Neural crest cell (in vitro differentiated cells): ENCODE measurements at places on chromosomes 7 and 10. TPM values are rescaled to one million over a fixed set of nuclear protein-coding genes. Genes with fewer than 3 reads are reported as not detected.
A peak's percentile ranks its signal among the peaks of the same experiment; 100 is the strongest.

DNA sequence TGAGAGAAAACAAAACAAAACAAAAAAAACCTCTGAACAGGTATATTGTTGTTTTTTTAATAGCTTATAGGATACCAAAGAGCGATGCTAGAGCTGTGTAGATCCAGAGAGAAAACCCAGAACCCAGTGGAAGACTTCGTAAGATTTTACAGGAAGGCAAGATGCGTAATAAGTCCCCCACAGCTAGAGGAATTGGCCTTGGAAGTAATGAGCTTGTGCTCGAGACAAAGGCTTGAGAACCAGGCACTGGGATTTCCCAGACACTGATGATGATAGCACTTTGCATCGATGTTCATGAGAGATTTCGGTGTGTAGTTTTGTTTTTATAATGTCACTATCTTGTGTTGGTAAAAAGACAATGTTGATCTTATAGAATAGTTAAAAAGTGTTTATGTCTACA is 821.5 kb upstream of the IGFBP3 start:
- no peak overlapping the region for H3K4me3 ChIP-seq
- H3K27me3 ChIP-seq, result no peaks in the 10 kb centered on the region
- no peak for DNase-seq
- no peaks in the 10 kb centered on the region for H3K4me1 ChIP-seq
- H3K36me3 ChIP-seq, result no peaks in the 10 kb centered on the region

DNA sequence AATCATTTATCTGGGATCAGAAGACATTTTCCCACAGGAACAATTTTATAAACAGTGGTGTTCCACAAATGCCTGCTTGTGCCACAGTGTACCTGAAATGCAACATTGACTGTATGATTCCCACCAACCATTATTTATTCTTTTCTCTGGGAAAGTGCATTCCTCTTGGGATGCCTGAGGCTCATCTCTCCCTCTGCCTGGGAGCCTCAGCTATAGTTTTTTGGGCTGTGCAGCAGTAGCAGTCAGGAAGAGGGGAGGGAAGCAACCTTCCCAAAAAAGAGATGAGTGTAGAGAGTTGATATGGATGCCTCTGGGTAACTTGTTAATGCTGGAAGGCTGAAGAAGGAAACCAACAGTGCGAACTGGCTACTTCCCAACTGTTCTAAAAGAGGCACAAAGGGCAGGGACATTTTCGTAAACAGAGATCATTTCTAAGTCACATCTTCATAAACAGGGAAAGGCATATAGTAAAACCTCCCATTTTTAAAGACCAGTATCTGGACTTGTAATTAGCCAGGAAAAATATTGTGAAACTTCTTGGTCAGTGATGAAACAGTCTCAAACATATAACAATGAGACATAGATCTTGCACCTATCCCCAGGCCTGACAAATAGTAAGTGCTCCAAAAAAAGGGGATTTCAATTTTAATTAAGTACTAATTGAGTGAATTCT is 1.4 kb upstream of the CALD1 start:
- peak overlapping the region; percentile 66 for H3K4me3 ChIP-seq
- no peaks in the 10 kb centered on the region for H3K36me3 ChIP-seq
- H3K4me1 ChIP-seq, result peaks cover 28% of the 10 kb centered on the region
- no peaks in the 10 kb centered on the region for H3K27me3 ChIP-seq

- peaks cover 100% of the 10 kb centered on the region for H3K27me3 ChIP-seq
- H3K36me3 ChIP-seq, result peaks cover 5% of the 10 kb centered on the region
- no peak for DNase-seq
- peak overlapping the region; percentile 0 for H3K4me3 ChIP-seq
- H3K27ac ChIP-seq, result no peak overlapping the region
Measured at GRCh38 chr7:27182861-27183681, 2.0 kb downstream of the HOXA11 start.

Gene TFPI2
- total RNA-seq, result 0.84 and 0.86 TPM in 2 replicates

Gene RINT1
- 18.8 and 21.5 TPM in 2 replicates for total RNA-seq

Gene CFAP46
- 3.7 and 4.4 TPM in 2 replicates for total RNA-seq

Gene OR6B1
- not detected in 2 replicates for total RNA-seq

Gene HKDC1
- not detected in 2 replicates for total RNA-seq
